ENCODE measurements at places on chromosomes 2 and 18.

DNA sequence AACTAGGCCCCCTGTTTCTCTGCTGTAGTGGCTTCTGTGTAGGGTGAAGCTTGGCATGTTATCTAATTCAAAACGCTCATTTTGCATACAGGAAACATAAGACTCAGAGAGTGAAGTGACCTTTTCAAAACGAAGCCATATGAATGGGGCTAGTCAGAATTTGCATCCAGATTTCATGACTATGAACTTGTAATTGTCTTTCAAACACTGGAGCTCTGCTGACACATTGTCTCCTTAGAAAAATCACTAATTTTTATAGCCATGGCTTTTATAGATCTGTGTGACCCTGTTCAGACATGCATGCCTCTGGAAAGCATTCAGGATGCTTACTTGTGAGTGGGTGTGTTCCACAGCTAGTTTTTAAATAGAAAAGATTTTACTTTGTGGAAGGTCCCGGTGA is 444.3 kb upstream of the GCFC2 start:
- DNase-seq: no peak

- no peak for DNase-seq
These were observed 50.0 kb downstream of the KCNE4 start for GRCh38 chr2:223102040-223102400.

- DNase-seq: no peak
These were observed 180.7 kb downstream of the BABAM2 start for GRCh38 chr2:28071221-28071620.

- no peak for DNase-seq
These were observed 848.8 kb downstream of the MBD2 start for GRCh38 chr18:53375621-53376020.

DNA sequence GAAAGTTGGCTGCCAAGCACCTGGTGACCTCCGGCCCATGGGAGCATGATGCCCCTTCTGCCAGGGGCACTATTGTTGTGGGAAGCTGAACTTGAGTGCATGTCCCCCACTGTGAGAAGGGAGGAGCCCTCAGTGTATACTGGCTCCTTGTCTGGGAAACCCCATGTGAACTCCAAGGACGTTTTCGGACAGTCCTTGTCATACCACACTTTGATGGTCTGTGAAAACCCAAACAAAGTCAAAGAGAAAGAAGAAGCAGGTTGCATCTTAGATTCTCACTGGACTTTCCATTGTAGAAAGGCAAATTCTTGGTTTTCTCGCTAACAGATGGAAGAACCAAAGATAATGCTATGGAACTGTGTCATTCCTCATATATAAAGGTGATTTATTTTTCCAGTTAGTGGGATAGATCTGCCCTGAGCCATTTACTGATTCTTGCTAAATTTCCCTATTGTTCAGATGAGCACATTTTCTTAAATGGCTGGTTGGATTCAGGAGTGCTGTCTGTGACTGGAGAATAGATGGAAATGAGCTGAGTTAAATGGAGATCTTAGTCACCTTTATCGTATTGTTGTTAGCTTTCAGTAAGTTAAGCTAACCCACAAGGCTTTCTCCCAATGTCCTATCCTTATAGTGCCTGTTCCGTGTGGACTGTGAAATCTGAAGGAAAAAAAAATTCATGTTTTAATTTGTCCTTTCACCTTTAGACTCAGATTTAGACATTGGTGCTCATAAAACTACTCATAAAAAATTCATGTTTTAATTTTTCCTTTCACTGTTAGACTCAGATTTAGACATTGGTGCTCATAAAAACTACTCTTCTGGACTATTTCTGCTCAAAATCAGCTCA is 166.6 kb downstream of the ACTR3 start:
- no peak for DNase-seq
